ENCODE measurements at places on chromosomes 16 and 17. TPM values are rescaled to one million over a fixed set of nuclear protein-coding genes. Genes with fewer than 3 reads are reported as not detected.

The TMIGD1 gene
- total RNA-seq: not detected

- DNase-seq: peak; percentile 85
Measured at GRCh38 chr17:38724337-38724988, 5.7 kb upstream of the CISD3 start.

The B3GNT9 gene
- total RNA-seq: 15.6 TPM

GRCh38 chr16:78735337-78735736 is 635.9 kb downstream of the WWOX start:
- no peak for DNase-seq

DNA sequence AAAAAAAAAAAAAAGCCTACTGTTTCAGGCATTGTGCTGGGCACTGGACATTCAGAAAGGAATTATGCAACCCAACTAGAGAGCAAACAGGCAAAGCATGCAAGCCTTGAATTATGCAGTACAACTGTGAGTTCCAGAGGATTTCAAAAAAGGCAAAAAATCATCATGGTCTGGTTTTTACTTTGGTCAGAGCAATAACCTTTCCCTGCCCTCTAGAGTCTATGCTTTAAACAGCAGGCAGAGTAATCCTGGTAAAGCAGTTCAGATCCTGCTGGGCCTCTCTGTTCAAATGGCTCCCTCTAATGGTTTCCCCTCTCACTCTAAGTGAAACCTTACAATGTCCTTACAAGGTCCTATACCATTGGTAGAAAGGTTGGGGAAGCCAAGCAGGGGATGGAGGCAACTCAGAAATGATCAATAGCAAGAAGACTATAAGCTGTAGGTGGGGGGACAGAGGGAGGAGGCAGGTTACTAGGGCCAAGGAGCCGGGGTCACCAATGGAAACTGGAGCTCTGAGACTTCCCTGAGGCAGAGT is 4.6 kb upstream of the TAF15 start:
- peak; percentile 93 for DNase-seq

DNA sequence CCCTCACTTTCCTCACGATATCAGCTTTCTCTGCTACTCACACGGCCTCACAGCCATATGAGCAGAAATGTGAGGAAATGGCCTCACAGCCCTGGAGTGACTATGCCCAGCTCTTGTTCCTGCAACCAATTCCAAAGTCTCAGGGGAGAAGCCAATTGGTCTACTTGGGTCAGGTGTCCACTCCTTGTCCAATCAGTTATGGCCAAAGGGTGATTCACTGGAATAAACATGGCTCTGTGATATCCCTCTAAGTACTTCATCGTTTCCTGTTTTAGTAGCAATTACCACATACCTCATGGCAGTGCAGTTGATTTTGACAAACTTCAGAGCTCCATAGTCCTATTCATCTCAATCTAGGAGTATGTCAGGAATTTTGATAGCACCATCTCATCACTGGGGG is 195.4 kb downstream of the KATNIP start:
- DNase-seq: no peak

- DNase-seq: no peak
Measured at GRCh38 chr16:10318798-10319500, 66.9 kb upstream of the ATF7IP2 start.

DNA sequence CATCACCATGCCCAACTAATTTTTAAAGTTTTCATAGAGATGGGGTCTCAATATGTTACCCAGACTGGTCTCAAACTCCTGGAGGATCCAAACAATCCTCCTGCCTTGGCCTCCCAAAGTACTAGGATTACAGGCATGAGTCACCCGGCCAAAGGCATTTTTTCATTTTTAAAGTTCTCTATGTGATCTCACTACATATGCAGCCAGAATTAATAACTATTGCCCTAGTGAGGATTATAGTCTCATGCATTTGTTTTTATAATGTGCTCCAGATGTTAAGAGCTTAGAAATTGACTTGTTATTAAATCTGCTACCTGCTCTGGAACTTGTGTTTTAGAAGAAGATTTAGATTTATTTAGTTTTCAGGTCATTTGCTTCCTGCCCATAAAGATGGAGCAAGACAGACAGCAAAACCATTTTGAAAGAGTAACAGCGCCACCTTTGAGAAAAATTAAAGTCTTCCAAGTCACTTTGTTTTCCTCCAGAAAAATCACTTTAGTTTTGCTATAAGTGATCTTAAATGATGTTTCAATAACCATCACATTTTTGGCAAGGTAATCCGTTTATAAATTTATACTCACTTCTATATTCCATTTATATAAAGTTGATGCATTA is 79.5 kb downstream of the CA4 start:
- DNase-seq: peak; percentile 32

DNA sequence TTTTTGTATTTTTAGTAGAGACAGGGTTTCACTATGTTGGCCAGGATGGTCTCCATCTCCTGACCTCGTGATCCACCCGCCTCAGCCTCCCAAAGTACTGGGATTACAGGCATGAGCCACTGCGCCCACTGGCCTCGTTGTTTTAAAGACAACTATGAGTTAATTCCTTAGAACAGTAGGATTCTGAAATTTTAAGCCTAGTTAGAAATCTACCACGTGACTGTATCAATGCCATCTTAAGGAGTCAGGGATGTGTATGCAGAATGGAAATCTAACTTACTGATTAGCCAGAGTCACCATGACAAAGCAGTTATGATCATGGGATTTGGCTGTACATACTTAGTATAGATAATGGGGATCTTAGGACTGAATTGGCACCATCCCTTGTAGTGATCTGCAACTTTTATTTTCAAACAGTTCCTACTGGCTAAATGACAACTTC is 2.8 kb downstream of the CEP20 start:
- no peak for DNase-seq

The PHF23 gene
- 29.1 TPM for total RNA-seq

GRCh38 chr16:65601781-65602180 is 479.9 kb upstream of the CDH11 start:
- DNase-seq: no peak

GRCh38 chr16:73482310-73482709 is 434.4 kb upstream of the ZFHX3 start:
- DNase-seq: no peak

- DNase-seq: no peak
Measured at GRCh38 chr17:28570716-28571360, 486 bp downstream of the PIGS start.

The EEF2KMT gene
- 7.0 TPM for total RNA-seq

The SLC13A5 gene
- 0.04 TPM for total RNA-seq

- DNase-seq: no peak
Measured at GRCh38 chr17:69947027-69947759, 127.8 kb upstream of the KCNJ16 start.

GRCh38 chr17:35978346-35978745 is 3.0 kb downstream of the CCL16 start:
- DNase-seq: no peak

DNA sequence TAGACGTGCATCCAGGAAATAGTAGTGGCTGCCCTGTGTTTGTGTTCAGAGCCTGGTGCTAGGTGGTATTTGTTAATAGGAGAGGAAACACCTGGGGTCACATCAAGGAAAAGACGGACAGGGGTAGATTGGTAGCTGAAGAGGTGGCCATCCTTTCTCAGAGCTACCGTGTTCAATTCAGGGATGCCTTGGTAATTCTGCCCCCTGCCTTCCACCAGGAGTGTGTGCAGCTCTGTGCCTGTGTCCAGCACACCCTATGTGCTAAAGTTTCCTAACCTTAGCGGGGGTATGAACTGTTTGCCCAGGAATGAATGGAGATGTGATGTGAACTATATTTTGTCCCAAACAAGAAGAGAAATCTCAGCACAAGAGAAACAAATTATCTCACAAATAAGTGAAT is 174.1 kb upstream of the MPHOSPH6 start:
- DNase-seq: no peak

GRCh38 chr17:45925311-45925710 is 31.0 kb downstream of the MAPT start:
- no peak for DNase-seq

The SPATA22 gene
- total RNA-seq: 0.40 TPM

DNA sequence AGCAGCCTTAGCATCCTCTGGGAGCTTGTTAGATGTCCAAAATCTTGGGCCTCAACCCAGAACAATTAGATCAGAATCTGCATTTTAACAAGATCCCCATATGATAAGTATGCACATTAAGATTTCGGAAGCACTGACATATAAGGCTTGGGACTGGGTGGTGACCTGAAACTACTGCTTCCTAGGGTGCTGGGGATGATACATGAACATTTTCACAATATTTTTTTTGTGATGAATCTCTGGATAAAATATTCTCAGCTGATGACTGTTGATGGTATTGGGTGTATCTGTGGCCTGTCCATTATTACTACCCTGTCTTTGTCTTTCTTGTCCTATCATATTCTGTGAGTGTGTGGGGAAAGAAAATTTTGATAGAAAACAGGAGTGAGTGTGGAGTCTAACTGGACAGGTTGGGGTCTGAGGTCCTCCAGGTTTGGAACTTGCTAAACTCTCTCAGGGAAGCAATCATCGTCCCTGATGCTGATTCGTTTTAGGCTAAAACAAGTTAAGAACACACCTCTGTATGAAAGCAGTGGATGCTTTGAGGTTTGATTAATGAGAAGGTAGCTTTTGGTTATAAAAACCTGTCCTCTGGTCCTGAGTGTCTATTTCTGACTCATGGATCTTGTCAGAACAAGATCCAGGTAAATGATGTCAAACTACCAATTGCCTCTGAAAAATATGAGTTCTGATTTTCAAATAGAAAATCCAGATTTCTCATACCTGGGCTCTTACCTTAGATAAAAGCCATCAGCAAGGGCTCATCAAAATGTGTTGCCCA is 23.2 kb downstream of the KRT23 start:
- DNase-seq: no peak

The LGALS9B gene
- total RNA-seq: not detected

The SMIM22 gene
- not detected for total RNA-seq

The ADAD2 gene
- total RNA-seq: 0.40 TPM

The CACNG3 gene
- total RNA-seq: not detected

The KREMEN2 gene
- total RNA-seq: 5.6 TPM

- DNase-seq: no peak
Measured at GRCh38 chr17:41977991-41978390, 11.4 kb downstream of the CNP start.

The CETP gene
- 4.7 TPM for total RNA-seq

The PYY gene
- total RNA-seq: not detected

DNA sequence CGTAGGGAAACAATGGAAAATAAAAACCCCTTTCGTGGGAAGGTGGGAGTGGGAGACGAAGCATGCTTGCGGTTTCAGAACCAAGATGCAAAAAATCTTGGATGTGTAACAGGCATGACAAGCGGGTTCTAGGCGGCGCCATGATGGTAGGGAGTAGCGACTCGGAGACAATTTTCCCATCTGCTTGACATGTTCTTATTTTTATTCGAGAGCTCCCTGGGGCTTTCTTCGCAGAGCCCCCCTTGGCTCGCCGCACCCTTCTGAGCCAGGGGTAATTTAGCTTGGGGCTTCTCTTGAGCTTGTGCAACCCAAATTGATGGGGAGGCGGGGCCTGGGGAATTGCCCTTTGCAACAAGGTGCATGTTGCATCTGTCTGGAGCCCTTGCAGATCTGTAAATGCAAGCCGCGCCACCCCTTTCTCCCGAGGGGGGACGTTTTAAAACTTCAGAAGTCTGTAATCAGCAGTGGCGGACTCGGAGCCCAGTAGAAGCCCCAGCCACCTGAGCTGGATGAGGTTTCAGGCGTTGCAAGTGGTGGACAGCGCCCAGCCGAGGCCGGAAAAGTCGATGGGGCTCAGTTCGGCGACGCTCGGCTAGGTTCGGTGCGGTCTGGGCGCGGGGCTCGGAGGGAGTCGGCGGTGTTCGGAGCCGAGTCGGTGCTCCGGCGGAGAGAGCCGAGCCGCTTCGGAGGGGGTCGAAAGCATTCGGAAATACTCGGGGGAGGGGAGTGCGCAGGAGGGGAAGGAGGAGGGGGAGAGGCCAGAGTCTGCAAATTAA is 2.9 kb downstream of the GNAO1 start:
- peak; percentile 92 for DNase-seq

GRCh38 chr17:42685831-42686230 is 3.5 kb downstream of the CNTNAP1 start:
- no peak for DNase-seq

- DNase-seq: peak; percentile 28
Measured at GRCh38 chr16:31880322-31880979, 6.8 kb downstream of the ZNF267 start.

The ADAMTS18 gene
- 0.71 TPM for total RNA-seq

DNA sequence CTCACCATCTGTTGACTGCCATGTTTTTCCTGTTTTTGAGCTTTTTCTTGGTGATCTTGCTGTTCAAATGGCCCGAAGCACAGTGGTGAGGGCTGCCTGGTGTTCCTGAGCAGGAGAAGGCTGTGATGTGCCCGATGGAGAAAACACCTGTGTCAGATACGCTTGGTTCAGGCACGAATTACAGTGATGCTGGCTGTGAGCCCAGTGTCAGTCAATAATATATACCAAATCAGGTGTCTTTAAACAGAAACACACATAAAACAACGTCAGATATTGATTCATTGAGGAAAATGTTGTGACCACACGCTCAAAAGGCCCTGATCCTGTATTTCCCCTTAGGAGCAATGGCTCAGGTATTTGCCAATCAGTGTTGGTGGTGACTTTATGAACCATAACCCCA is 111.7 kb downstream of the SDR42E1 start:
- no peak for DNase-seq

- DNase-seq: peak; percentile 70
Measured at GRCh38 chr17:48483471-48484131, 47.2 kb downstream of the HOXB1 start.

DNA sequence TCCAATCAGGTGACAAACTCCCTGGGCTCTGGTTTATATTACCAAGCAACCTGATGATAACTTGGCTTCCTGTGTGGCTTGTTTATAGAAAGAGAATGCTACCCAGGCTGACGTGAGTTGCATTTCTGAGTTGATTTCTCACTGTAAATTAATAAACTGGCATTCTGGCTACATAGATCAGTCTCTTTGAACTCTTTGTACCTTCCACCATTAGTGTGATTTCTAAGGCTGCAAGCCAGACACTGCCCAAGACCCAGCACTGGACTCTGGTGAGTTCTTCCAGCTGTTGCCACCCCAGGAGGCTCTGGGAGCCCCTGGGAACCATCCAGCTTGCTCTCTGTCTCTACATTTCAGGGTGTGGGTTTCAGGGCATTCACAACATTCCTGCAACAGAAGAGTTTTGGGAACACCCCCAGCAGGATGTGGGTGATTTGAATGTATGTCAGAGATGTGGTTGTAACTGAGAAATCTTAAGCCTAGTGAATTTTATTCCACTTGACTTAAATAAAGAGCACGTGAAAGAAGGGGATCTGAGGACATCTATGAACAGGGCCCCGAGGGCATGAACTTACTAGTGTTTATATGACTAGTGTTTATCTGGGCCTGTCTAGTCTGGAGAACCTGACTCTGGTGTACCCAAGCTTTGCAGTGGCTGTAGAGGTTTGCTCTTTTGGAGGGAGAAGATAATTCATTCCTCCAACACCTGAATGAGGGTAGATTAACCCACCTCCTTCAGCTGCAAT is 30.3 kb upstream of the LRRC37A start:
- no peak for DNase-seq

Measured in muscle of leg (tissue), 16 donors.